ENCODE measurements at places on chromosomes 5 and 9.

GRCh38 chr5:7261049-7261448, 134.9 kb upstream of the ADCY2 start:
- DNase-seq = no peak

GRCh38 chr5:83973925-83974815, 253.5 kb upstream of the HAPLN1 start:
- no peak for DNase-seq

DNA sequence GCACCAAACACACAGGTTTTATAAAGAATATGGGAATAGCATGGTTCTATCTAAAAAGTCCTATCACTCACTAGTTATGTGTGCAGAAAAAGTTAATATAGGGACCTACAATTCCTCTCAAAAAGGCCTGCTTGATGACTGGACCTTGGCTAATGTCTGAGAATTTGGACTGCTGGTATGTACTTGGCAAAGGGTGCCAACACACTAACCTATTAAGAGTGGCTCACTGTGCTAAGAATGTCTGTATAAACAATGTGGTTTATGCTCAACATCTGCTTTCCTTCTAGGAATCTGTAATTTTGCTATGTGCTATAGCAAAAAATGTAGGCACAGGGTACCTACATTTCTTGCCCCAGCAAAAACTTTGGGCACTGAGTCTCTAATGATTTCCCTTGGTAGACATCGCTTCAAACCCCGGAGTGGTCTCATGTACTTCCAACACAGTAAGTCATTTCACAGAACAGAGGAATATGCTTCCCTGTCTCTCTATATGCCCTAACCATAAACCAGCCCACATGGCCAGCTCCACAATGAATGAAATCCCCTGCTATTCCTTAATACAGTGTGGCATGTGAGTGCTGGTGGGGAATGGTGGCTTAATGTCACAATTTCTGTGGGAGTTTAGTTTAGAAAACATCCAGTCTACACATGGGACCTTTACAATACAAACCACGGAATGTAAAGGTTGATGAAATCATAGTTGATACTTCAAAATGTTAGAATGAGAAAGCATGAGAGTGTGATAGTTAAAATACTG, 101.7 kb downstream of the UBAP2 start:
- DNase-seq = no peak

DNA sequence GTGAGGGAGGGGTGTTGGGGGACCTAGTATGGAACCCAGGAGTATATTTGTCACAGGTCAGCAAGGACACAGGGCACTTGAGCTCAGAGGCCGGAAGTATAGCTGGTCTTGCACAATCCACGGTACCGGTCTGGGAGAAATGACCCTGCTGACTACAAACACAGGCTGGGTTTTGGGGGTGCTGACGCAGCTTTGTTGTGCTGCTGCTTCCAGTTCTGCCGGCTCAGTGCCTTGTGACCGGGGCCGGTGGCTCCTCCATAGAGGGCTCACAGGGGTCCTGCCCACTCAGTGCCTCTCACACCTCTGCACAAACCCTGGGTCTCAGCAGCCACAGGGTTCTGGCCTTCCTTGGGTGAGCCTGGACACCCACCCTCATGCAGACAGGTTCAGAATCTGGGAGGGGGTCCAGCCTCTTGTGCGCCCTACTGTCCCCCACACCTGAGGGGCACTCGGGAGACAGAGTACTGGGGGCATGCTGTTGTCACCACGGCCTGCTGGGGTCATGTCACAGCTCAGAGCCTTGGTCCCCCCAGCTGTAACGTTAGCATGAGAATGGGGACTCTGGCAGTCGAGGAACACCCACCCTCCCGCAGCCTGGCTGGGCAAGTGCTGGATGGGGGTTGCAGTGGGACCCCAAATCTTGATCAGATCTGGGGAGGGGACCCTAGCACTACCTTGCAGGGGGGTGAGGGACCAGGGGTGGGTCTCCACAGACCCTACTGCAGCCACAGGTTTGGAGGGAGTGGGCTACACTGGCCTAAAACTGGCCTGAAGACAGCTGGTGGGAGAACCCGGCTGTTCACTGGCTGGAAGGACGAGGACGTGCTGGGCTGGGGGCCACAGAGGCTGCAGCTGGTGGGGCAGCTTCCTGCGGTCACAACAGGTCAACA, 17.7 kb downstream of the NINJ1 start:
- DNase-seq = no peak

- no peak for DNase-seq
These were observed 171.0 kb upstream of the IER5L start for GRCh38 chr9:129348890-129349664.

DNA sequence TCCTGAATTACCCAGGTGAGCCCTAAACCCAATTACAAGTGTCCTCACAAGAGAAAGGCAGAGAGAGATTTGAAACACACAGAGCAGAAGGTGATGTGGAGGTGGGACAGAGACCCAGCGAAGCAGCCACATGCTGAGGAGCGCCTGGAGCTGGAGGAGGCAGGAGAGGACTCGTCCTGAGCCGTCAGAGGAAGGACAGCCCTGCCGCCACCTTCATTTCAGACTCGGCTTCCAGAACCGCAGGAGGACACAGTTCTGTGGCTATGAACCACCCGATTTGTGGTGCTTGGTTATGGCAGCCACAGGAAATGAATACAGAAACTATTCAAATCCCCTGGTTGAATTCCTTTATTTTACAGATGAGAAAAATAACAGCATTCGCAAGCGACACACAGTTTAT, 16.4 kb upstream of the FBP1 start:
- DNase-seq = no peak

- DNase-seq = no peak
These were observed 56.0 kb downstream of the ZFR start for GRCh38 chr5:32388432-32389129.

DNA sequence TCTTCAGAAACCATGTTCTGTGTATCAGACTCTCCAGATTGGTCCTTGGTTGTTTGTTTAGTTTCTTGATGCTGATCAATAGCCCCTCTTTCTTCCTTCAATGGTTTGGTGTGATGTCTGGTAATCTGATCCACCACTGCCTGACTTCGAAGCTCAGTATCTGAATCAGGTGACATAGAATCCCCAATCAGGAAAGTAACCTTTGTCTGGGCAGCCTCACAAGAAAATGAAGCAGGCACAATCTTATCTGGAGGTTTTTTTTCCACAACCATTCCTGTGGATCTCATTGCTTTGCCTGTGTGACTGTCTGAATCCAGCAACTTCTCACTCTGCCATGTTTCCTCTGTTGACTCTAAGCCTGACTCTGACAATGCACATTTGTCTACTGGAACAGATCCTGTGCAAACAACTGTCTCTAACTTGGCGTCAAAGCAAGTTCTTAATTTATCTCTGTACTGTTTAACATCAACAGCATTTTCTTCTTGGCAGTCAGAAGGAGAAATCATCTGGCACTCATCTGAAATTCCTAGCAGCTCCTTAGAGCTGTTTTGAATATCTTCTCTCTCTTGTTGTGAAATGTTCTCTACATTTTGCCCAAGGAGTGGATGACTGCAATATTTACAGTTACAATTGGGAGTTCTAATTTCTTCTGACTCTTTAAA, 37.1 kb upstream of the RAPGEF6 start:
- DNase-seq = no peak

DNA sequence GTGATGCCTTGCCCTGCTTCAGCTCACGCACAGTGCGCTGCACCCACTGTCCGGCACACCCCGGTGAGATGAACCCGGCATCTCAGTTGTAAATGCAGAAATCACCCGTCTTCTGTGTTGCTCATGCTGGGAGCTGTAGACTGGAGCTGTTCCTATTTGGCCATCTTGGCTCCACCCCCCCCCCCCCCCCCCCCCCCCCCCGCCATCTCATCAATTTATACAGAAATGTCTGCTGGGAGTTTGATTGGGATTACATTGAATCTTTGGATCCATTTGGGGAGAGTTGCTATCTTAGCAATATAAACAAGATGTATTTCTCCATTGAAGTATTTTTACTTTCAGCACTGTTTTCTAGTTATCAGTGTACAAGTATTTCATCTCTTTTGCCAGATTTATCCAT, 55.2 kb downstream of the RIC1 start:
- no peak for DNase-seq

GRCh38 chr9:35945341-35946018, 12.5 kb downstream of the OR2S2 start:
- DNase-seq = peak; percentile 61

GRCh38 chr9:124760719-124761118, 10.4 kb downstream of the NR6A1 start:
- DNase-seq = no peak

DNA sequence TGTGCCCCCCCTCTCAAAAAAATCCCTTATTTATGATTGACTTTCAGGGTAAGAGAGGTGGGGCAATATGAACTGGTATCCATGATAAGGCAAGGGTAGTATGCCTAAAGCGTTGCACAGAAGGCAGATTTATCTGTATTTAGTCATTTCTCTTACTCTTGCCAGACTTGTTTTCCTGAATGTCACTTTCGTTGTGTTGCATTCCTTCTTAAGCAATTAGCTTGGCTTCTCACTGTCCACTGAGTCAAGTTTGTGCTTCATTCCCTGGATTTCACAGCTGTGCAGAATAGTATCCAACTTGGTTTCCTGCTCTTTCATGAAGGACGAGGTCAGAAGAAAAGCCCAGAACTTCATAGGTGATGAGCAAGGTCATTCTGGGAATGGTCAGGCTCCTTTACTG, 301.5 kb upstream of the ACTBL2 start:
- DNase-seq = no peak

GRCh38 chr5:107766439-107766838, 95.7 kb upstream of the EFNA5 start:
- no peak for DNase-seq

DNA sequence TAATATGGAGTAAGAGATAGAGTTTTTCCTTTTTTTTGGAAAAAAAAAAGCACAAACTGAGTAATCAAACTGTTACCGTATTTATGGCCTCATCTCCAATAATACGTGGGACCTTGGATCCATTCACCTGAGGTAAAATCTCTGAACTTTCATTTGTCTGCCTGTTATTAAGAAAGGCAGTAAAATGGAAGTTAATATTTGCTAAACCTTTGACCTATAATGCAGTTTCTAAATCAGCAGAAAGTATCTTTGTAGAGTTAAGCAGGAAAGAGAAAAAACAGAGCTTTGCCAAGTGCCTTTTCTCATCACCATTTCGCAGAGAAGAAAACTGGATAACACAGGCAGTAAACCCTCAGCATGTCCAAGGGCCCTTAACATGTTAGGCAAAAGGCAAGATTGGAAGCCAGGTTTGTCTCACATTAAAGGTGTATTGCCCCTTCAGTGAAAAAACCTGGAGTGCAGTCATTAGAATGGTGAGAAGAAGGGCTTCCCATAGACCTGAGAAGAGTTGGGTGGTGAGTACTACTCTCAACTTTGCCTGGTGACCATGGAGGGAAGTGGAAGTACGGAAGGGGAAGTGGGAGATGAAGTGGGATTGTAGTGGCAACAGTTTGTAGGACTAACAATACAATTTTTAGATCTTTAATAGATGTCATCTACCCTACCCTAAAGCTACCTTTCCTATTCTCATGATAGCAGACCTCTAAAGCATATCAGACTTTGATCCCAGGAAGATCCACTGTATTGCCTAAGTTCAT, 65.4 kb upstream of the GRAMD2B start:
- DNase-seq = no peak

- DNase-seq = no peak
These were observed 118.4 kb downstream of the GDNF start for GRCh38 chr5:37721447-37721871.

GRCh38 chr9:130172161-130172857, at the start of gene NCS1:
Gene NCS1 (plus strand): TSS chr9:130172404. CDS start chr9:130172664, 260 bp downstream.
- no peak for DNase-seq

DNA sequence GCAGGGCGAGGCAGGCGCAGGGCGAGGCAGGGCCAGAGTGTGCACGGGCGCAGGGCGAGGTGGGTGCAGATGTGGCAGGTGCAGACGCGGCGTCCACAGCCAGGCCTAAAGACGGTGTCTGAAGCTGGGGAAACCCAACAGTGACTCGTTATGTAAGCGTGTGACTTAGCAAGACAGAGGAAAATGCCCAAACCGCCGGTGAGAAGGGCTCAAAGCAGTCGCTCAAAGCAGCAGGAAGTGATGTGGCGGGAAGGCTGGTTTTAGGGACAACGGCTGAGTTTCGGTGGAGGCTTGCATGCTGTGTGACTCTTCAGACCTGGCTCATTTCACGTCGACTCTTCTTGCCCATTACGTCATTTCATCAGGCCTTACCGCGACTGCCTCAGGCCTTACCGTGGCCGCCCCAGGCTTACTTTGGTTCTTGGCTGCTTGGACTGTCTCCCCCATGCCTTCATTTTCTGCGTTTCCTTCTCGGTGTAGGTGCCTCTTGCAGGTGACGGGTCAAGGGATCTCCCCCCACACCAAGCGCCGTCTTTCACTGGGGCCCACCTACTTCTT, 50.5 kb upstream of the EXOC3 start:
- DNase-seq = peak; percentile 15

GRCh38 chr5:140221697-140222223, 46.8 kb downstream of the CYSTM1 start:
- DNase-seq = no peak

GRCh38 chr9:111482694-111483438, 1.3 kb downstream of the ECPAS start:
- DNase-seq = peak; percentile 41

DNA sequence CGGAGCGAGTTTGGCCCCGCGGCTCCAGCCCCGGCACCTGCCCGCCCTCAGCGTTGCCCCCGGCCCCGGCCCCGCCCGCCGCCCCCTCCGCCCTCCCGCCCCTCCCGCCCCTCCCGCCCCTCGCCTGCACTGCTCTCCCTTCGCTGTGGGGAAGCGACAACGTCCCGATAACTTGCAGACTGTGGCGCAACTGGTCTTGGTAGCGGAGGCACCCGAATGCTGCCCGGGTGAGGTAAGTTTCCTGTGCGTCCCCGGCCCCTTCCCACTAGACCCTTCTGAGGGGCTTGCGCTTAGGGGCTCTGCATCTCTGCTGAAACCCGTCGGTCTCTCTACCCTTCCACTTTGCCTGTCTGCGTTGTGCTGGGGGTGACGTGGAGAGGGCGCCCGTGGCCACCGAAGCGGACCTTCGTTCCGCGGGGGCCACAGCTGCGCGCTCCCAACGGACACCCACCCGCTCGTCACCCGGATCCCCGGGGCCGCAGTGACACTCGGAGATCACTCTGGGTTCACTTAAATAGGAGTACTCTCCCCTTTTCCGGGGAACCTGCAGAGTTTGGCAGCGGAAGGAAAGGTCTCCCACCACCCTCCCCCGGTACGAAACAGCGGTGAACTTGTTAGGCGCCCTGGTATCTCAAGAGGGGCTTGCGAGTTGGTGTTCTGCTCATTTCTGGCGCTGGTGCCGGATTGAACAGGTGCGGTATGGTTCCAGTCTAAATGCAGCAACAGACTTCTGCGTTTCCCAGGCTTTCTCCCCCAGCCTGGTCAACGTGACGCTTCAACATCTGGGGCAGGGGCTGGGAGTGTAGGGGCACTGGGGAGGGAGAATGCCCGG, 707 bp downstream of the PIP5K1B start:
- DNase-seq = no peak

GRCh38 chr9:137049544-137050449, 3.8 kb upstream of the NPDC1 start:
- peak; percentile 45 for DNase-seq

DNA sequence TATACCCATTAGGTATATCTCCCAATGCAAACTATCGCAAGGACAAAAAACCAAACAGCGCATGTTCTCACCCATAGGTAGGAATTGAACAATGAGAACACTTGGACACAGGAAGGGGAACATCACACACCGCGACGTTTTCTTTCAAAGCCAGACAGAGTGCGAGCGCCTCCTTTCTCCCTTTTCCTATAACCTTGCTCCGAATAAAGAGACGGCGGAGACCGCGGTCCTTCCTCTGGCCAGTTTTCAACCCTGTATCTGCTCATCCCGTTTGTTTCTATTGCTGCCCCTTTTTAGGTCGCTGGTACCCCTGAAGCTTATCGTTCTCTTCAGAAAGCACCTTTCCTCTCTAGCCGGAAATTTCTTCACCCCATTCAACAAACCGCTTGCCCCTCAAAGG, 1.3 kb downstream of the LVRN start:
- DNase-seq = no peak

- no peak for DNase-seq
These were observed 15.1 kb downstream of the PRKACG start for GRCh38 chr9:68998812-68999211.

Data from effector CD4-positive, alpha-beta T cell (primary cell).